Chondrocyte (in vitro differentiated cells): ENCODE measurements at places on chromosomes 12 and 14.

- no peak for DNase-seq
Measured at GRCh38 chr14:104895786-104896661, 28.7 kb upstream of the PLD4 start.

- DNase-seq: no peak
Measured at GRCh38 chr14:75718199-75718598, 57.2 kb downstream of the TTLL5 start.

DNA sequence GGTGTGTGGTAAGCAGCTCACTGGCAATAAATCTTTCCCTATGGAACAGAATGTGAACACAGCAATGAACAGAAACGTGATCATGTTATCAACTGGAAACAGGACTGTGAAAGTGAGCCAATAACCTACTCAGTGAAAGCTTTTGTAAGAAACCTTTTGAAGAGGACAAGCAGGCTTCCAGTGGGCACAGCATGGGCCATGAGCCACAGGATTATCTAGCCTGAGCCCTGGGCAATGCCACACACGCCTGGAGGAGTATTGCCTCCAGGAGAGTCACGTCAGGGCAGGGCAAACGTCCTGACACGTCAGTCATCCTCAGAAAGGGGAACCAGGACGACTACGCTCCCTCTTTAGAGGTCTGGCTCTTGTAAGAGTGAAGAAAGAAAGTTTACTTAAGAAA, 32.3 kb downstream of the NRDE2 start:
- no peak for DNase-seq

DNA sequence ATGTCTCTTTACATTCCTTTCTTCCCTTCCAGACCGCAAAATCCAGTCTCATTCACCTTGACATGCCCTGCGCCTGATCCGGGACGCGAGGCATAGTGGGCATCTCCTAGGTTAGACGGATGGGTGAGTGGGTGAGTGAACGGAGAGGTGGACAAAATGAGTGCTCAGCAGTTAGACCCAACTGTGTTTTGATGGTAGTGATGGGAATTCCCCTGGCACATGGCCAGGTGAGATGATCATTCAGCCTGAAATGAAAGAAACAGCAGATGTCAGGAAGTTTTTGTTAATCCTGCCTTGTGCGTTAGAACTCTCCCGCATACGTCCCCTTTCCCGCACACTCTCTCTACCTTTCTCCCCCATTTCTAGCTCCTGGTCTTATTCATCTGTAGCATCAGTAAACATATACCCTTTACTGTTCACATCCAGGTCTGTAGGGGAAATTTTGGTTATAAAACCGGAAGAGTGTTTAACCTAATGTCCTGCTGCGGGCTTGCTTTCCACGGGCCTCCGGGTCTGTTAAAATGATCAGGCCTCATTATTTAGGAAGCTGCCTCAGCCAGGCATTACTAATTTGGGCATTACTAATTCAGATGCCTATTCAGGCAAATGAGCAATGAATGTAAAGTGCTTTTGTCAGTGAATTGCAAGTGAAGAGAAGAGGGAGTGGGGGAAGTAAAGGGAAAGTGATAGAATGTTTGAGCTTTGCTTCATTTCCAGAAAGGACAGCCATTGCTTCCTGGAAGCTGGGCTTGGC, 172.8 kb downstream of the ETV6 start:
- no peak for DNase-seq

DNA sequence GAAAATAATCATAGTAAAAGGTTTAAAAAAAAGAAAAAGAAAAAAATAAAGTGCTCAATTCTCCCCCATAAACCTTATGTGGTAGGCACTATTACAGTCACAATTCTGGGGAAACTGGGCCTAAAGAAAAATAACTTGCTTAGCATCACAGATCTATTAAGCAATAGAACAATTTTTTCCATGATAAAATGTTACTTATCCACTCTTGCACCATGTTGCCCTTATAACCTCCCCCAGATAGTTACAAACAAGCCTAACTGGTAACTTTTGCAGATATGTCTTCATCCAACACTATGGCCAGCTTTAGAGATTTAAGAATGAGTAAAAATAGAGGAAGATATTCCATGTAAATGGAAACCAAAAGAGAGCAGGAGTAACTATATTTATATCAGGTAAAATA, 164.8 kb downstream of the DUSP6 start:
- no peak for DNase-seq

DNA sequence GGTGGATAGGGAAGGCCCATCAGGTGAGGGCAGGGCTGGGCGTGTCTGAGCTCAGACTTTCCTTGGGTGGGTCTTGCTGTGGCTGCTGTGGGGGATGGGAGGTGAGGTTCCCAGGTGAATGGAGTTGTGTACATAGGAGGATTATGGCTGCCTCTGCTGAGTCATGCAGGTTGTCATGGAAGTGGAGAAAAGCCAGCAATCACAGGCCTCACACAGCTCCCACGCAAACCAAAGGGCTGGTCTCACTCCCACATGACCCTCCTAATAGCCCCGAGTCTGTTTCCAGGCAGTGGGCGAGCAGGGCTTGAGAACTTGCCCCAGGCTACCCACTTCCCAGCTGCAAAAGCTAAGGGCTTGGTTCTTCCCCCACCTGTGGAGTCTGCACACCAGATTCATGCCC, 149.5 kb downstream of the IPO8 start:
- DNase-seq: no peak

GRCh38 chr14:24890716-24891115, 159.2 kb downstream of the STXBP6 start:
- no peak for DNase-seq

DNA sequence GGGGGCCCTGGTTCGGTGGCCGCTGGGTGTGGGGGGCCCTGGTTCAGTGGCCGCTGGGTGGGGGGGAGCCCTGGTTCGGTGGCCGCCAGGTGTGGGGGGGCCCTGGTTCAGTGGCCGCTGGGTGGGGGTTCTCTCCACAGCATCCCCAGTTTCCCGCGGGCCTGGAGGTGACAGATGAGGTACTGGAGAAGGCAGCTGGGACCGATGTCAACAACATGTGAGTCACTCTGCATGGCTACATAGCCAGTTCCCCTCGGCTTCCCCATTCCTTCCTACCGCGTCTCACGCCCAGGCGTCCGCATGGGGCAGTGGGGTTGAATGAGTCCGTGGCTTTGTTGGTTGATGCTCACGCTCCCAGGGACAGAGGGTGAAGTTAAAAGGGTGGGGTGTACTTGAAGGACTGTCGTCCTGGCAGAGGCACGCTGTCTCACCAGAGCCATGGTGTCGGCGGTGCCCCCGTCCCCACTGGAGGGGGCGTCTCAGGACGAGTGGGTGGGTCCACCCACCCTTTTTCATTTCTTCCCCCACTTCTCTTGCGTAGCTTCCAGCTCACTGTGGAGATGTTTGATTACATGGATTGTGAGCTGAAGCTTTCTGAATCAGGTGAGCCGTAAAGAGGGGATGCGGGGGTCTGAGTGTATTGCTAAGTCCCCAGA, 15.6 kb downstream of the HIP1R start:
- no peak for DNase-seq

DNA sequence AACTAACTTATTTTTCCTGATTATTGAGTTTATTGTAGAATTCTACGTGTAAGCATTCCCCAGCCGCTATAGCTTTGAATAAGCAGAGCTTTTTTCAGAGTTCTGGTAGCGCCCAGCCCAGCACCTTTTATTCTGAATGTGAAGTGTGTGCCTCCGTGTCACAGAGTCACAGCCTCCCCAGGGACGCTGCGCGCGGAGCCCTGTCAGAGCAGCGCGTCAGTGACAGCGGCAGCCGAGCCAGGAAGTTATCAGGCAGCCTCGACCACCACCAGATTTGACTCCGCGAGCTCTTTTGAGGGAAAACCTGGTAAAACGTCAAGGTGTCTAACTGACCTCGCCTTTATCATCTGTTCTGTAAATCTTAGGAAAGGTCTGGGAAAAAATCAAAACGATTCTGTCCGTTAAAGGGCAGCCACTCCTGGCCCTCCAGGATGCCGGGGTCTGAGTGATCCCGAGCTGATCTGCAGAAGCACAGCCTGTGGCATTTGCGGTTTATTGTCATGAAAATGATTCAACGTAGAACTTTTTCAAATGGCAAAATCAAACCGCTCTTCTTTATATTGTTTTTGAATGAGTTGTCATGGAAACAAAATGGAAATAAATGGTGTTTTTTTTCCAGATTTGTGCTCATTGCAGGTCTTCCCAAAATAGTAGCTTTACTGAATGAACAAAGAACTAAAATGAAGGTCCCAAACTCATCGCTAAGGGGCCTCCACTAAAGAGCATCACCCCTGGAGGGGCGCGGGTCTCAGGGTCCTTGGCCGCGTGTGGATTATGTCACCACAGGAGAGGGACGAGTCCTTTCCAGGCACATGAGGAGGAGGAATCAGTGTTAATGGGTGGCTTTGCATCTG, 43.1 kb upstream of the MMP17 start:
- no peak for DNase-seq

DNA sequence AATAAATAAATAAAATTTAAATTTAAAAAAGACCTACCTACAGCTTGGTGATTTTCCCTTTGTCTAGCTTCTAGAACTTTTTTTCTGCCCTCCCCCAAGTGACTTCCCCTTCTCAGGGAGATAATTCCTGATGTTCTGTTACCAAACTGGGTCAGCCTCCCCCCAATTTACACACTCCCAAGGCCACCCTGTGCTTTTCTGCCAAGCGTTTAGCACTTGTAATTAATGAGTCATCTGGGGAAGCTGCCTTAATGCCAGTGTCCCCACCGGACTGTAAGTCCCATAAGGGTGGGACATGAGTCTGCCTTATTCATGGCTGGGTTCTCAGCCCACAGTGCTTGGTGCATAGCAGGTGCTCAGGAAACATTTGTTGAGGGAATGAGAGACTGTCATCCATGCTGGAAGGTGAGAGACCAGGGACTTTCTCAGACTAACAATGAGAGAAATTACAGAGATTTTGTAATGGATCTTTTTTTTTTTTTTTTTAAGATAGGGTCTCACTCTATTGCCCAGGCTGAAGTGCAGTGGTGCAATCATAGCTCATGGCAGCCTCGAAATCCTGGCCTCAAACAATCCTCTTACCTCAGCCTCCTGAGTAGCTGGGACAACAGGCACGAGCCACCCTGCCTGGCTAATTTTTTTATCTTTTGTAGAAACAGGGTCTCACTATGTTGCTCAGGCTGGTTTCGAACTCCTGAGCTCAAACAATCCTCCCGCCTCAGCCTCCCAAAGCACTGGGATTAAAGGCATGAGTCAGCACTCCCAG, 106.8 kb downstream of the PHETA1 start:
- DNase-seq: no peak

DNA sequence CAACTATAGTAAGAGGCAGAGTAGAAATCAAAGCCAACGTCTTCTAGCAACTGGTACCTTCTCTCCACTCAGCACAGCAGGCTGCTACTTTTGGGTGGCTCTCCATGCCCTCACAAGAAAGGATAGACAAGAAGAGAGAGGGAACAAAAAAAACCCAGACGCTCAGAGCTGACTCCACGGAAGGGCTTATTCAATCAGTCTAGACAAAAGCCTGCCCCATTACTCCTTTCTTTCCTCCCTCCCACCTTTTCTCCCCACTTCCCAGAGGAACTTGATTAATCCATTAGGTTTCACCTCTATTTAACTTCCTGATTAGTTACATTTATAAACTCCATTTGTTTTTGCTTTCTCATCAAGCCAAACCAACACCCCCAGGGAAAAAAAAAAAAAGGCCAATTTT, 71.1 kb upstream of the CCDC60 start:
- DNase-seq: no peak

- peak; percentile 62 for DNase-seq
Measured at GRCh38 chr14:96275177-96276112, 19.4 kb downstream of the BDKRB1 start.

GRCh38 chr14:100664841-100665510, 61.7 kb upstream of the DLK1 start:
- DNase-seq: no peak

DNA sequence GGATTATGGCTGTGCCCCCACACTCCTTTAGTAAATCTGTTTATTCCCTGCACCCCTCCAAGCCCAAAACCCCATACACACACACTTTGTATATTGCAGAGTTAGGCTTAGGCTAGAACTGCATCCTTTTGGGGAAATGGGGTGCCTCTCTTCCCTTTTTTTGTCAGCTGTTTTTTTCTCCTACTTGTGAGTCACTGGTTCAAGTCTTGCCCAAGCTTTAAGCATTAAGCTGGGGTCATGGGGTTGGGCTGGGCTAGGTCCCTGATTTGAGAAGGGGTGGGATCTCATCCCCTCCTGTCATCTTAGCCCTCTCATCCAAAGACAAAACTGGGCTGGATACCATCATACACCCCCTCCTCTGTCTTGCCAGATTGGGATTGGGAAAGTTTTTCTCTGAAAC, 1.6 kb downstream of the LRP1 start:
- no peak for DNase-seq

- no peak for DNase-seq
Measured at GRCh38 chr12:14901228-14901562, 15.5 kb upstream of the MGP start.

- no peak for DNase-seq
Measured at GRCh38 chr12:5467931-5468330, 36.0 kb downstream of the NTF3 start.

GRCh38 chr12:15244341-15244740, 23.1 kb upstream of the RERG start:
- no peak for DNase-seq

- no peak for DNase-seq
Measured at GRCh38 chr12:80794551-80794950, 77.8 kb downstream of the MYF5 start.
